ENCODE measurements at places on chromosomes 3 and 15.

GRCh38 chr15:55737373-55737772 lies 5.6 kb downstream of the PRTG start:
- DNase-seq, result no peak

DNA sequence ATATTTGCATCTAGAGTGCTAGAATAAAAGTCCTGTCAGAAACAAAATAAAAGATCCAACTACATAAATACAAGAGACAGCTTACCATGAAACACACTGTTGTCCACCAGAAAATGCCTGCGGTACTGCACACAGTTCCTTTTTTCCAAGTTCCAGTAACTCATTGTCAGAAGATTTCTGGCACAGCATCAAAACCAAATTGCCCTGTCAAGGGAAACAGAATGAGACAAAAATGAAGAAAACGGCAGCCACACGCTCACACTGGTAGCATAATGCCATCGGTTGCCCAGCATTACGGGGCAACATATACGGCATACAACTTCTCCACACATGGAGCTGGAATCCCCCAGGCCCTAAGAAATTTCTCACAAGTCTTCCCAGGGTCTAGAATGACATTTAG lies 40.8 kb downstream of the PLCH1 start:
- no peak for DNase-seq

DNA sequence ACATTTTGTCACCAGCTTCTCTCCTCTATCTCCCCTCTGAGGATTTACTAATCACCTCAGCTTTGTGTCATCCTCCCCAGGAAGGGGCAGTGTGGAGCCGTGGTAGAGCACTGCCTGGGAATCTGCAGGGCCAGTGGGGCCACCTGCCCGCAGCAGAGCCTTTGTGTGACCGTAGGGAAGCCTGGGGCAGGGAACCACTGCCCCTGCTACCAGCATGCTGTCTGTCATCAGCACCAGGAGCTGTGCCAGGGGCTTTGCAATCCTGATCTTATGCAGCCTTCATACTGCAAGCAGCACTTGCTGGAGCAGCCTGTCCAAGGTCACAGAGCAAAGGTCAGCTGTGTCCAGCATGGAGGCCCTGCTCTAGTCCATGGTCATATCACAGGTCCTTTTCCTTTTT lies 170.2 kb upstream of the IL12A start:
- DNase-seq, result no peak

GRCh38 chr15:78822514-78822913 lies 11.2 kb upstream of the ADAMTS7 start:
- no peak for DNase-seq

DNA sequence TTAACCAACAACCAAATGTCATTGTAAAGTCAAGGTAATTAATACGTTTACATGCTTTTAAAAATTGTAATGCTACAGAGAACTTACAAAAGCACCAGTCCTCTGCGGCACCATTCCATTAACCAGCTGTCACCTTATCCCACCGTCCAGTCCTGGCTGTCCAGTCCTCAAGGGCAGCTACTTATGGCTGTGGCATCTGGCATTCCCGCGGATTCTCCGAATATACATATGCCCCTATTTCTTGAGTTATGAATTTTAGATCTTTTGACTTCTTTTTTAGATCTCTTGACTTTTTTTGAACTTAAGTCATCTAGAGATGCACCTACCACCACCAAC lies 382 bp upstream of the POMGNT2 start:
- no peak for DNase-seq
